ENCODE measurements at places on chromosomes 2 and 18.
A peak's percentile ranks its signal among the peaks of the same experiment; 100 is the strongest.

DNA sequence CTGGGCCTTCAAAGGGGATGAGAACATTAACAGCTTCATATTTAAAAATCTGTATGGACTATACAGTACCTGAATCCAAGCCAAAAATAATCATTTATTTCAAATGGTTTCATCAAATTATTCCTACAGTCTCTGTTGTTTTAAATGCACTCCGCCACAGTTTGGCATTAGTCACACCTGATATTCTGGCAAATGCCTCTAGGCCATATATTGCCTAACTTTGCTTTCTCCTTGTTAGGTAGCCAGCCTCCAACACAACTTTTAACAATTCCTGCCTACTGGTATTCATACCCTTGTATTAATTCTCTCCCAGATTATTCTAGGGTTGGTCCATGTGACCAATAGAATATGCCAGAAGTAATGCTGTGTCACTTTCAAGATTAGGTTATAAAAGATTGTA, 146.6 kb upstream of the FANCL start:
- no peak for DNase-seq

- DNase-seq: peak; percentile 15
Measured at GRCh38 chr18:74378179-74378682, 62.6 kb downstream of the C18orf63 start.

DNA sequence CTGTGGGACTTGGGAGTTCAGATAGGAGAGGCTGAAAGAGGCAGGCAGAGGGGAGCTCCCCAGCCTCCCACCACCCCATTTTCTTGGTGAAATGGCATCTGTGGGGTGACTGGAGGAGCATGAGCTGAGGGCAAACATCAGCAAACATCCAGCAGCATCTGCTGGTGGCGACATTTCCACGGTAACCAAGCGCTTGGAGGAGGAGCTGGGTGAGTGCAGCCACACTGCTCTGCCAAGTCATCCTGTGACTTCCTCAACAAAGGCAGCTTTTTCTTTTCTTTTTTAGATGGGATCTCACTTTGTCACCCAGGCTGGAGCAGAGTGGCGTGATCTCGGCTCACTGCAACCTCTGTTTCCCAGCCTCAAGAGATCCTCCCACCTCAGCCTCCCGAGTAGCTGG, 5.6 kb downstream of the TXNL4A start:
- DNase-seq: no peak

- peak; percentile 11 for DNase-seq
Measured at GRCh38 chr2:217622205-217623060, 380.4 kb downstream of the TNS1 start.

- no peak for DNase-seq
Measured at GRCh38 chr18:3898861-3899613, 449.1 kb downstream of the TGIF1 start.

GRCh38 chr2:27569398-27569797, 13.4 kb upstream of the ZNF512 start:
- no peak for DNase-seq

GRCh38 chr2:46364797-46365457, 67.7 kb downstream of the EPAS1 start:
- peak; percentile 50 for DNase-seq

- DNase-seq: peak; percentile 25
Measured at GRCh38 chr2:11775384-11775783, 29.0 kb downstream of the LPIN1 start.

- DNase-seq: no peak
Measured at GRCh38 chr2:132871831-132872230, 201.8 kb upstream of the LYPD1 start.

- no peak for DNase-seq
Measured at GRCh38 chr2:141508806-141509595, 621.8 kb downstream of the LRP1B start.

DNA sequence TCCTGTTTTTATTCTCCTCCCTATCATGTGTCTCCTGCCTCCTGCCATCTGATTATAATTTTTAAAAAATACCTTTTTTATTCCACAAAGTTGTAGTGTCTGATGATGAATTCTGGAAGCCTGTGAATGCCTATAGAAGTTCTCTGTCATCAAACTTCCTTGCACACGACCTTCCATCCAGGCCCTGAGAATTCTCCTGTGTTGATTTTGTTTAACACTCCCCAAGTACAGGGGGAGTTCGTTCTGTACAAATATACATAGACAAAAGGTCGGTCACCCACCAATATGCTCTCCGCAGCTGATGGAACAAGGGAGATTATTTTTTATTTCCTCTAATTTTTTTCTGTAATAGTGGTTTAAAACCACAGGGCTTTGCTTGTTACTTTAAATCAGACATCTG, 232.5 kb downstream of the PIEZO2 start:
- DNase-seq: no peak

GRCh38 chr2:60976256-60976850, 41.2 kb upstream of the PEX13 start:
- no peak for DNase-seq

GRCh38 chr2:64795024-64795592, 141.4 kb upstream of the SERTAD2 start:
- no peak for DNase-seq

DNA sequence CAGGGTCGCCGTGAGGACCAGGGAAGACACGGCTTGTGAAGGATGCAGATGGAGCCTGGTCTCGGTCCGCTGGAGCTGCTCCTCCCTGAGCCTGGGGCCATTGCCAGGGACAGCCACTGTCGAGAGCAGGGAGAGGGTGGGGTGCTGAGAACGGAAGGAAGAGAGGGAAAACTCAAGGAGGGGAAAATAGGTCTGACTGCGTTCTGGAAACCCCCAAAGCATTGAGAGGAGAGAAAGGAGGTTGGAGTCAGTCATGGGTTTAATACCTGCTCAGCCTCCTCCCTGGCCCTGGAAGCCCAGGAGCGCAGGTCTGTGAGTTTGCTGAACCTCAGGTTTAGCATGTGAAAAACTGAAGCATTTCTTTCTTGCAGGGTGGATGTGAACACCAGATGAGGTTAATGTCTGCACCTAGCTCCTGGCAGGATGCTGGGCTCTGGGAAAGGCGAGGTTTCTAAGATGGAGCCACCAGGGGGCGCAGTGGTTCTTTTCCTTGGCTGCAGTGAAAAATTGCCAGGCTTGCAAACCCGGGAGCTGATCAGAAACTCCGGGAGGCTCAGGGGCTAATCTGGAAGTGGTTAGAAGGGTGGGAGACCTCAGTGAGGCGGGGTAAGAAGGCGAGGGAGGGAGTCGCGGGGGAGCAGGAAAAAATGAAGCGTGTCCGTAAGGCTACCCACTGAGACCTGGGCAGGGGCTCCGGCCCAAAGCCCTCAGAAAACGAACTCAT, 33.6 kb upstream of the RNF149 start:
- peak; percentile 68 for DNase-seq

- peak; percentile 81 for DNase-seq
Measured at GRCh38 chr2:8803658-8804379, 33.6 kb downstream of the KIDINS220 start.

GRCh38 chr2:138744713-138745112, 35.5 kb downstream of the NXPH2 start:
- DNase-seq: no peak

- DNase-seq: peak; percentile 48
Measured at GRCh38 chr2:168912901-168913369, 11.8 kb downstream of the G6PC2 start.

GRCh38 chr2:156448766-156449165, 12.6 kb downstream of the GPD2 start:
- no peak for DNase-seq

Data from Daoy (cell line).